Activated CD4-positive, alpha-beta T cell treated with anti-CD3 and anti-CD28 coated beads, Interleukin-2, amount 50 U/mL, for 16 hours (primary cell): ENCODE measurements at places on chromosomes 13 and 19.
A peak's percentile ranks its signal among the peaks of the same experiment; 100 is the strongest.

DNA sequence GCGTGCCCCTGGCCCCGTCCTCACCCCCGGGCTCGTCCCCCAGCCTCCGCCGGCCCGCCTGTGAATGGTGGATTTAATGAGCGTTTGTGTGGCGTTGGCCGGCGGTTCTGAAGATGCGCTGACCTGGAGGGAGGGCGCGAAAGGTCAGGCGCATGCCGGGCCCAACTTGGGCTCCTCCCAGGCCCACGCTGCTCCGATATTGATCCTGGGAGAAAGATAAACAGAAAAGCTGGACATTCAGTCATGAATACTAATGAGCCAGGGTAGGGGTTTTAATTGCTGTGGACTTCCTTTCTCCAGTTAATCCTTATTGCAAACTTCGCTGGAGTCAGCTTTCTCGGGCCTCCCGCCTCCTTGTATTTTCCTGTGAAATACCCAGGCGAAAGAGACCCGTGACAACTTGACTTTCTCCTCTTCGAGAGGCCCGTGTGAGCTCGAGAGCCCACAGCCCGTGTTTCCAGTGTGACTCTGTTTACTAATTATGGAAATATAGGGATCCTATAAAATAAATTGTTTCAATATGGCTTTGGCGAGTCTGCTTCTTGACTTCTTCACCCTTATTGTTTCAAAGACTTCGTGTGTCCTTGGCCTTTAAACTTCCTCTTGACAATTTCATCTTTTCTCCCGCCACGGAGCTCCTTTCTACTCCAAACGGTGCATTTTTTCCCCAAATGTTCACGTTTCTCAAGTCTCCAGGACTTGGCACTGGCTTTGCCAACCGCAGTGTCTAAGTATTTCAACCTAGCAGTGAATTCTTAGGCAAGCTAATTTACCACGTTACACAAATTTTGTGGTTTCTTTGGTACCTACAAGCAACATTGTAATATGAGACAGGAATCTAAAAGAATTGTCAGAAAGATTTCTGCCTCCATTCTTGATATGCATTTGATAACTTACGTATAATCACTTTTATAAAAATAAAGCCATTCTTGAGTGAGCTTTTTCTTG is 10.5 kb downstream of the ZIC2 start:
- no peak for DNase-seq

- DNase-seq: no peak
Observed at GRCh38 chr13:36966404-36966803, 32.7 kb downstream of the ALG5 start.

DNA sequence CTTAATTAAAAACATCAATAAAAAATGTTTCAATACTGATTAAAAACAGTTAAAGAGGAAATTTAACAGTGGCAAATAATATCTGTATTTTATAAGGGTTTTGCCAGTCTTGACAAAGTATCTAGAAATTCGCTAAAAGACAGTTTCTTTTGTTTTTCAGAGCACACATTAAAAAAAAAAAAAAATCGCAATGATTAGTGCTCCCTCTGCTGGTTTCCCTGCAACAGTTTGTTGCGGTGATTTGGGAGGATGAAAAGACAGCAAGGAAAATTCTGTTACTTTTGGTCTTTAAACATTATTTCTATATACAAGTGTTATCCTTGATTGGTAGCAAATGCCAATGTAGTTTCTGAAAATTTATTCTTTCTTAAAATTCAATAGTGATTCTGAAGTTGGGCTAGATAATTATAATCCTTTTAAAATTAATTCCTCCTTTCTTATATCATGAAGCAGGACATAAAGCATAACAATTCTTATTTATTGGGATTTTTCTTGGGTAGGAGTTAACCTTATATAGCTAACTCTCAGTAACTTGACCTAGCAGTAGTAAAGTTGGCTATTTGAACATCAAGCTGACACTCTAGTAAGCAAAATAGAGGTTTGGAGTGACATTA is 23.1 kb upstream of the SPRY2 start:
- DNase-seq: no peak

DNA sequence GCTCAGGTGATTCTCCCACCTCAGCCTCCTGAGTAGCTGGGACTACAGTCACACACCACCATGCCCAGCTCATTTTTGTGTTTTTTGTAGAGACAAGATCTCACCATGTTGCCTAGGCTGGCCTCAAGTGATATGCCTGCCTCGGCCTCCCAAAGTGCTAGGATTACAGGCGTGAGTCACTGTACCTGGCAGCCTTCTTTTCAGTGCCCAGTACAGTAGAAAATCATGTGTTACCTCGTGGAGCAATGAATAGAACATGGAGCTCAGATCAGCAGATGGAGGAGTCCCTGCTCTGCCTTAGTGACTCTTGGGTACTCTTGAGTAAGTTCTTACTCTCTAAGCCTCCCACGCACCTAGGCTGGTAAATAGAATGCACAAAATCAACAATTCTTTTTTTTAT is 44.7 kb downstream of the THSD1 start:
- no peak for DNase-seq

DNA sequence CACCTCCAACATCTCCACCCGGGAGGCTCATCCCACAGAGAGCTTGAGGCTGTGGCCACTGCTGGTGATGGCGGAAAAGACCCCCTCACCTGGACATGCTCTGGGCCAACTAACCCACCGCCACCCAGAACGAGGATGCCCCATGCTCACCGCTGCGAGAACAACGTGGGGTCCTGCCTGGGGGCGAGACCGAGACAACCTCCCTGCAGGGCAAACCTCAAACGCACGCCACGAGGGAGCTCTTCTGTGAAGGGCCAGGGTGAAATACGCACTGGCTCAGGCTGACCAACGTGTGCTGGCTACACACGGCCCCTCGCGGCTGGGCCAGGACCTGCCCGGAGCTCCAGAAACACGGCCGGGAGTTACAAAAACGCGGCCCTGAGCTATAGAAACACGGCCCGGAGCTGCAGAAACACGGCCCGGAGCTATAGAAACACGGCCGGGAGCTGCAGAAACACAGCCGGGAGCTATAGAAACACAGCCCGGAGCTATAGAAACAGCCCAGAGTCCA is 19.0 kb upstream of the PLPP2 start:
- no peak for DNase-seq

GRCh38 chr19:2289714-2290435 is 7.9 kb upstream of the PEAK3 start:
- DNase-seq: peak; percentile 63

DNA sequence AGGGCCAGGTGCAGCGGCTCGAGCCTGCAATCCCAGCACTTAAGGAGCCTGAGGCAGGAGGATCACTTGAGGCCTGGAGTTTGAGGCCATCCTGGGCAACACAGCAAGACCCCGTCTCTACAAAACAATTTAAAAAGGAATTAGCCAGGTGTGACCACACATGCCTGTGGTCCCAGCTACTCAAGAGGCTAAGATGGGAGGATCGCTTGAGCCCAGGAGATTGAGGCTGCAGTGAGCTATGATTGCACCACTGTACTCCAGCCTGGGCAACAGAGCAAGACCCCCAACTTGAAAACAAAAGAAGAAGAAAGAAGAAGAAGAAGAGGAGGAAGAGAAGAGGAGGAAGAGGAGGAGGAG is 47.7 kb downstream of the LATS2 start:
- no peak for DNase-seq

DNA sequence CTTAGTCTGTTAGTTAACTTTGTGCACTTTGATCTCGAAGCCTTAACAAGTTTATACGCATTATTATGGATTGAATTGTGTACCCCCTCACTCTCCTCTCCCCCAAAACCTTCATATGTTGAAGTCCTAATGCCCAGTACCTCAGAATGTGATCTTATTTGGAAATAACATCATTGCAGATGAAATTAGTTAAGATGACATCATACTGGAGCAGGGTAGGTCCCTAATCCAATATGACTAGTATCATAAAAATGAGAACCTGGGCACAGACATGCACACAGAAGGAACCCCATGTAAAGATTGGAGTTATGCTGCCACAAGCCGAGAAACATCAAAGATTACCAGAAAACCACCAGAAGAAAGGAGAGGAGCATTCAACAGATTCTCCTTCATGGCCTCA is 85.8 kb upstream of the TSC22D1 start:
- DNase-seq: no peak

- DNase-seq: peak; percentile 62
Observed at GRCh38 chr13:46668302-46668720, 115.3 kb downstream of the LRCH1 start.

- DNase-seq: no peak
Observed at GRCh38 chr13:49653478-49653877, 25.2 kb downstream of the ARL11 start.

DNA sequence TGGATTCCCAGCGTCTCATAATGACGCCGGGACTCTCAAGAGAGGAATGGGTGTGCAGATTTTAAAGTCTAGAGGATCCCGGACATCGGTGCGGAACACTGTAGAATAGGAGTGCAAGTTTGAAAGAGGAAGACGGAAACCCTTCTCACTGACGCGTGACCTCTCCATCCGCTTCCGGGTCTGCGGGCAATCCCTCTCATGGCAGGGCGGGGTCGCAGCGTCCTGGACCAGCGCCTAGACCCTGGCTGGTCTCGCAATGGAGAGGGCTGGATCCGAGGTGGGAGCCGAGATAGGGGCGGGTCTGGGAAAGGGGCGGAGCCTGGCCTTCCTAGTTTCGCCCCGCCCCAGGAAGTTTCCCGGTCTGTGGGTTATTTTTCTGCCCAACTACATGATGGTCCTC is 4.6 kb upstream of the ZNF845 start:
- no peak for DNase-seq

GRCh38 chr13:68872338-68872737 is 1235.3 kb upstream of the ATXN8OS start:
- no peak for DNase-seq

DNA sequence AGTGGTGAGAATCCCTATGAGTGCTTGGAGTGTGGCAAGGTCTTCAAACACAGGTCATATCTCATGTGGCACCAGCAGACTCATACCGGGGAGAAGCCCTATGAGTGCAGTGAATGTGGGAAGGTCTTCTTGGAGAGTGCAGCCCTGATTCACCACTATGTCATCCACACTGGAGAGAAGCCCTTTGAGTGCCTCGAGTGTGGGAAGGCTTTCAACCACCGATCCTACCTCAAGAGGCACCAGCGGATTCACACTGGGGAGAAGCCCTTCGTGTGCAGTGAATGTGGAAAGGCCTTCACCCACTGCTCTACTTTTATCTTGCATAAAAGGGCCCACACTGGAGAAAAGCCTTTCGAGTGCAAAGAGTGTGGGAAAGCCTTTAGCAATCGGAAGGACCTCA is 18.7 kb upstream of the AURKC start:
- no peak for DNase-seq

DNA sequence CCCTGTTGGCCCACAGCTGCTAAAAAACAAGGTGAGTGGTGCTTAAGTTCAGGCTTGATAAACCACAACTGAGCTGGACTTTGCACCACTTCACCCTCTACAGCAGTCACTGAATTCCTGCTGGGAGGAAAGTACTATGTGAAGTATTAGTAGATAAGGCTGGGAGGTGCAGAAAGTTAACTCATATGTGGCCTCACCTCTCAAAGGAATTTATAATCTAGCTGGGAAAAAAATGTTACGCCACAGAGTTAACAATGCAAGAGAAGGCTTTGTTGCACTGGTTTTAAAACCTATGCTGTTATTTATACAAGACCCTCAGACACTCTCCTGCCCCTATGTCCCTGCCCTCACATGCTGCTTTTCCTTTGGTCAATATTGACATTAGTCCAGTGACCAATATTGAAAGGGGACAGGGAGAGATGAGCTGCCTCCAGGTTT is 60.9 kb downstream of the LIG4 start:
- no peak for DNase-seq

GRCh38 chr13:80560609-80561008 is 219.7 kb upstream of the SPRY2 start:
- DNase-seq: no peak

- DNase-seq: no peak
Observed at GRCh38 chr13:113650731-113651148, 7.3 kb downstream of the ATP4B start.

GRCh38 chr19:15283141-15283883 is 49.0 kb downstream of the BRD4 start:
- DNase-seq: peak; percentile 20

DNA sequence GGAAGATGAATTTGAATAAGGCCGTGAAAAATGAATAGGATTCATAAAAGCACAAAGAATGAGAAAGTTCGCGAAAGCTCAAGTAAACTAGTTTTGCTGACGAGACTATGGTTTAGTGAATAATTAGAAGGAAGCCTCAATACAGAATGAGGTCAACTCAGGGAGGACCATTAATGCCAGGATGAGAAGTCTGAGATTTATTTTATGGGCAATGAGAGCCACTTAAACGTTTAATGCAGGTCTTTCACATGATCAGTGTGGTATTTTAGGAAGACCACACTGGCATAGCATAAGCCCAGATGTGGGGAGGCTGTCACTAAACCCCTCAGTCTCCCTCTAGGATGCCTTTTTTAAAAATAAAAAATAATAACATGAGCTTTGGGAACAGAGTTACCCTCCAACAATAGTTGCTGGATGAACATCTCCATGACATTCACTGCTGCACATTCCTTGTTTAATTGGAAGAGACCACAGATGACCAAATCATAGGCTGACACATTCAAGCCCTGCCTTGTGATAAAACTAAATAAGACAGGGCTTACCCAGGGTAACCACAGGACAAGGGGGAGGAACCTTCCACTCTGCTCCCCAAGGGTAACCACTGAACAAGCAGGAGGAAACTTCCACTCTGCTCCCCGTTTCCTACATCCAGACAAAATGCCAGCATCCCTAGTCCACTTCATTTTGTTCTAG is 43.6 kb upstream of the LSM14A start:
- no peak for DNase-seq

- DNase-seq: no peak
Observed at GRCh38 chr19:28596561-28597071, 616.3 kb downstream of the UQCRFS1 start.

DNA sequence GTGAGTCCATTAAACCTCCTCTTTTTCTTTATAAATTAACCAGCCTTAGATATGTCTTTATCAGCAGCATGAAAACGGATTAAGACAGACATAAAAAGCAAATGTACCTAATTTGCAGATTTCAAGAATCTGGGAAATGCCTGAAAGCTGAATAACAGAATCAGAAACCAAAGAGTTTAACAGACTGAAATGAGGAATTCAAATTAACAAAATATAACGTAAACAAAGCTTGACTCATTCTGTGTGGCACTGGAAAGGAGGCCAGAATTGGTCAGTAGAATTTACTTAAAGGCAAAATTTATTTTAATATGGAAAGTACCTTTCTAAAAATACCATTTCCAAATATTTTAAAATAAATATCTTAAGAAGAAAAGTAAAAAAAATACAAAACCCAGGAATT is 540.6 kb upstream of the HTR2A start:
- DNase-seq: no peak

GRCh38 chr19:18312092-18312534 is 10.8 kb downstream of the LSM4 start:
- no peak for DNase-seq

DNA sequence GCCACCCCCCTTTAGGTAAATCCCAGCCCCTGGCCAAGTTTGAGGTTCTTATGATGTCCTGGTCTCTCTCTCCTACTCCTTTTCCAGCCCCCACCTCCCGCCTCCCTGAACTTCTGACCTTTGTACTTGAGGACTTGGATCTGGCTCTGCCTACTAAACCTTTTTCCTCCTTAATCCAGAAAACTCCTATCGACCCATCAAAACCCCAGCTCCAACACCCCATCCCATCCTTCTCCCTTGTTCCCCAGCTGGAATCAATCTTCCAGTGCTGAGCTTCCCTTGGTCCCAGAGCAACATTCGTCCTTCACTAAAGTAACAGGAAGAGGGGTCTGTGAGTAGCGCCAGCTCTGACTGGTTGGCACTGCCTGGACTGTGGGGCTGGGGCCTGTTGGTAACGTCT is 17.3 kb upstream of the UQCR11 start:
- DNase-seq: no peak
